ENCODE measurements at places on chromosomes 7 and 10.

- no peak for DNase-seq
These were observed 433.0 kb downstream of the PAXIP1 start for GRCh38 chr7:154569916-154570315.

DNA sequence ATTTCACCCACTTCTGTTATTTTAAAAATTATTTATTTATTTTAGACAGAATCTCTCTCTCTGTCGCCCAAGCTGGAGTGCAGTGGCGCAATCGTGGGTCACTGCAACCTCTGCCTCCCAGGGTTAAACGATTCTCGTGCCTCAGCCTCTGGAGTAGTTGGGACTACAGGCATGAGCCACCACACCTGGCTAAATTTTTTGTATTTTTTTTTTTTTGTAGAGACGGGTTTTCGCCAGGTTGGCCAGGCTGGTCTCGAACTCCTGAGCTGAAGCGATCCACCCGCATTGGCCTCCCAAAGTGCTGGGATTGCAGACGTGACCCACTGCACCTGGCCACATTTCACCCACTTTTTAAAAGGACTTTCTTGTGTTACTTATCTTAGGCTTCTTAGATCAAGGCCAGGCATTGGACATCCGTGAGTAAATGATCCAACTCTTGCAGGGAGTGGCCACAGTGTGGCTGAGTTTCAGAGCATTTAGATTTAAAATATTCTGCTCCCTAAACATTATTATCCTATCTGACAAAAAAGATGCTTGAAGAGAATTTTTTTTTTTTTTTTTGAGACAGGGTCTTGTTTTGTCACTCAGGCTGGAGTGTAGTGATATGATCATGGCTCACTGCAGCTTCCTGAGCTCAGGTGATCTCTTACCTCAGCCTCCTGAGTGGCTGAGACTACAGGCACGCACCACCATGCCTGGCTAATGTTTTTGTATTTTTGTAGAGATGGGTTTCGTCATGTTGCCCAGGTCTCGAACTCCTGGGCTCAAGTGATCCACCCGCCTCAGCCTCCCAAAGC is 14.4 kb downstream of the SNX10 start:
- DNase-seq, result no peak

GRCh38 chr7:30224511-30225062 is 59.8 kb upstream of the ZNRF2 start:
- no peak for DNase-seq

DNA sequence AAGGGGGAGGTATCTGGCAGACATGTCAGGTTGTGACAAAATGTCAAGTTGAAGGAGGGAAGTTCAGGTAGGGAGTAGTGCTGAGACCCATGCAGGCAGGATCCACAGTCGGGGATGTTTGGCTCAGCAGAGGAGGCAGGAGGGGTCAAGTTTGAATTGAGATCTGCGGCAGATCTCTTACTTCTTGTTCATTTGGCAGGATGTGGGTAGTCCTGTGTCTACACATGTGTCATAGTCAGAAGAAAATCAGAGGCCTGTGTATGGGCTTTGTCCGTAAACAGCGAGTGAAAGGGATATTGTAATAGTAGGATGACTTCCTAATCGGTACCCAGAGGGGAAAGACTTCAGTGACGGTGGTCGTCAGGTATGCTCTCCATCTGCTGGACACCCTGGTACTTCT is 203.8 kb upstream of the MTPN start:
- no peak for DNase-seq

GRCh38 chr7:69272101-69272500 is 326.2 kb upstream of the AUTS2 start:
- no peak for DNase-seq

DNA sequence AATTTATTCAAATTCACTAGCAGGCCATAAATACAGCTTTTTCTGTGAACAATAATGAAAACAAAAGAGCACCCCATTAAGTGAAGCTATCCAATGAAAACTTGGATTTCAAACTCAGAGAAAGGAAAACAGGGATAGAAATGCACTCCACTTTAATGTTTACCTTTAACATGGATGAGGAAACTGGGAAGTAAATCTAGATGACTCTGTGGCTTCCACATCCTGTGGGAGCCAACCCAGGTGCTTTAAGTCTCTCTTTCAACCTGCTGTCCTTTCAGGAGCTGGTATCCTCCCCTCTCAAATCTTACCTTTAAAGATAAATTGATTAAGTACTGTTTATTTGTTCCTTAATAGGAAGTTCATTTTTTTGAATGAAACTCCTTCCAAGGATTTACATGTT is 21.5 kb upstream of the SGMS1 start:
- no peak for DNase-seq

DNA sequence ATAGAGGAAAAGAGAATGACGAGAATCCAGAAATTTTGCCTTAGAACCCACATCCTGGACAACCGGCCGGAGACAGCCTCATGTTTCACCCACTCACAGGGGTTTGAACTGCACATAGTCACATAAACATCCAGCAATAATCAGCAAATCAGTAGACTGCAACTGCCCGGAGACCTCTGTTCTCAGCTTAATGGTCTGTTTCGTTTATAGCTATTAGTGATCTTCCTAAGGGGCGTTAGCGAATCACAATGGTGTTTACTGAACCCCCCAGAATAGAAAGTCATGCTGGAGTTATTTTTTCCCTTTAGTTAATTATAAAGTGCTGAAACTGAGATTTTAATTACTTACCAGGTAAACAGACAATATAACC is 98.4 kb downstream of the SFMBT2 start:
- no peak for DNase-seq

- DNase-seq, result peak; percentile 64
These were observed 167.6 kb downstream of the AMPH start for GRCh38 chr7:38463277-38464225.

- no peak for DNase-seq
These were observed 57.1 kb upstream of the CELF2 start for GRCh38 chr10:10960534-10960933.

DNA sequence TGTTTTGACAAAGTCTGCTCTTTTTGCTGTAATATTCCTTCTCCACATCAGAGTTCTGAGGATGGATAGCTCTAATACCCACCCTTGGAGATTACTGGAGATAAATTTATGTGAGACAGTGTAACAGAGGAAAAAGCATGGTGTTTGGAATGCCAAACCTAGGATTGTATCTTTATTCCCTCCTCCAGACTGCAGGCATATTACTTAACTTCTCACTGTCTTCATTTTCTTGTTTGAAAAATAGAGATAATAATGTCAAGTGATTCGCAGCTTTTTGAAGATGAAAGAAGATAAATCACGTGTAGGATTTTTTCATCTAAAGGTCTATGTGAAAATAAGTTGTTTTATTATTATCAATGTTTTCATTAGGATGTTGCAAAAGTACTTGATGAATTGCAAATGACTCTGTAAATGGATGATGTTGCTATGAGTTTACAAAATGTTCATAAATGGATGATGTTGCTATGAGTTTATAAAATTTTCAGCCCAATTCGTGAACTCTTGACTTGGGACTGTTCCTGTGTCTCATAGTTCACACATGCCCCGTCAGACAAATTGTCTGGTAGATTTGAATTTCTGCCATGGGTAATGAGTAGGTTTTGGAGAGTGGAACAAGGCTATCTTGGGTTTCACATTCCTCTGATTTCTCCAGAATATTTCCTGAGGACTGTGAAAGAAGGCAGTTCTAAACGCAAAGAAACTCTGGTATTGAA is 113.1 kb upstream of the IGFBP3 start:
- DNase-seq, result no peak

DNA sequence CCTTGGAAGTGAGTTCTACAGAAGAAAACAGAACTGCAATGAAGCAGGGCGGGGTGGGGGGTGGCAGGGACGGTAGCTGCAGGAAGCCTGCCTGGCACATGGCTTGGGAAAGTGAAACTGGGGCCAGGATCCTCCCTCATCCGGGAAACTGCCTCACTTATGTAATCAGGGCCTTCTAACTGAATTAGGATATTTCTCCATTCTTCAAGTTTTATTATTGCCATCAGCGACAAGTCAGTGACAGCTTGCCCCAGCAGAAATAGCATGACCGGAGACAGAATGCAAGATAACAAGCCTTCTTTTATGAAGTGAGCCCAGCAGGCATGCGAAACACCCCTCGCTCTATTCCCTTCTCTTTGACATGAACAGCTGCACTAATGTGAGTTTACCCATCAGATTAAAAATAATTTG is 77.5 kb upstream of the CACUL1 start:
- no peak for DNase-seq

DNA sequence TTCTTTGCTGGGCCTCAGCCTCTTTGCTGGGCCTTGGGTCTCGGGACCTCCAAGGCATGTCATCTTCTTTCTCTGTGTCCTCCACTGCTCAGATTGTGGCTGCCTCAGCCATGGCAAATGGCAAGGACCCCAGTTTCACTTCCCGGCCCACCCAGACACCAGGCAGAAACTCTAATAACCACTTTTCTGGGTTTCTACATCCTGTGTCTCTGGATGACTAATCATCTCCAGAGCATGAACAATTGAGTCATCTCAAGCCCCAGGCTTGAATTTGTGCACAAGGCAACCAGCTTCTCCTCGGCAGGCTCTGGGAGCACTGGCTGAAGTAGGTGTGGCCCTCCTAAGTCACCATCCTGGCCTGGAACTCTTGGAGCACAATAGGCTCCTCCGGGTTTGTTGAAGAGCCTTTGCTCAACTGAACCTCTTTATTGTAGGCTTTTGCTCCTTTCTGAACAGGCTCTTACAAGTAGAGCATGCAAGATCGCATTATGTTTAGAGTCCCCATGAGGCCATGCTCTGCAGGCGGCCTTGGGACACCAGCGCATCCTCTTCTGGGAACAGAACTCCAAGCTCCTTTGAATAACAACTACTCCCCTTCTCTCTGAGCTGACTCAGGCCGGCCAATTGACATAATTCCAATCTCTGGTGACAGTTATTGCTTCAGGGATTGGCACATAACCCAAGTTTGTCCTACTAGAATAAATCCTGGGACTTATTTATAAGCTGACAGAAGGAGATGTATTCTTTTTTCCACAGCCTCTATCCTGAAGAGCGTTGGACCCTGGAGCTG is 218.1 kb downstream of the WDR11 start:
- DNase-seq, result no peak

DNA sequence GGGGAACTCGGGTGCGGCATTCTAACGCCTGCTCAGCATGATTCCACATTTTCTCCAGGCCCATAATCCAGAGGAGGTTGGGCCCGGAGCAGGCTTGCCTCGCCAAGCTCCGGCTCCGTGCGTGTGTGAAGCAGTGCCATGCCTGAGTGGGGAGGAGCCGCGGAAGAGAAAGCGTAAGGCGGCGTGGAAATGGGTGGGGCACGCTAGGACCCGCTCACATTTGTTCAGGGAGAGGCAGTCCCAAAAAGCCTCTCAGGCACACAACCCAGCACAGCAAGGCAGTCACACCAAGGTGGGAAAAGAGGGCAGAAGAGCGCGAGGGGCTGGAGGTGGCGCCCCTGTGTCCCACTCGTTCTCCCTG is 695 bp upstream of the VDAC2 start:
- peak; percentile 75 for DNase-seq

DNA sequence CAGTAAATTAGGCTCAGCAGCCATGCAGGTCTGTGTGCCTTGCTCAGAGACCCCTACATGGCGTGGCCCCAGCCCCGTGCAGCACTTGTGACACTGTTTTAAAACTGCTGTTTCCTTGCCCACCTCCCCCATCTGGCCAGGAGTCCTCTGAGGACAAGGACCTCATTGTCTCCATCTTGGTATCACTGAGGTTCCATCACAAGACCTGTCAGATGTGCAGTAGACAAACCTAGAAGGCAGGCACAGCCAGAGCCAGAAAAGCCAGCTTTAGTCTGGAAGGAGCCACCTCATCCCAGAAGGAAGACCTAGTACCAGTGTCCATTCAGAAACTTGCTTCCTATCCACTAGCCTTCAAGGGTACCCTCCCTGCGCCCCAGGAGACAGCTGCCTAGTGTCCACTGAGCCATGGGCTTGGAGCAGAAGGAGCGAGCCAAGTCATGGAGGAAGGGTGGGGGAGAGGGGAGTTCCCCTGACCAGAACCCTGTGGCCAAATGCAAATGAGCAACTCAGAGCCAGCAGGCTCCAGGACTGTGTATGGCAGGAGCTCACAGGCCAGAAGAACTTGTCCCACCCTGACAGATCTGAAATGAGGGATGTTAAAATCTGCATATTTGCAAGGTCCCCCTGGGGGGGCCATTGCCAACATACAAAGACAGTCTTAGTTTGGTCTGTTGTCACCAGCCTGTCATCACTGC is 176.1 kb downstream of the SH3PXD2A start:
- no peak for DNase-seq

- DNase-seq, result no peak
These were observed 161.6 kb downstream of the ITGA8 start for GRCh38 chr10:15558136-15558535.

DNA sequence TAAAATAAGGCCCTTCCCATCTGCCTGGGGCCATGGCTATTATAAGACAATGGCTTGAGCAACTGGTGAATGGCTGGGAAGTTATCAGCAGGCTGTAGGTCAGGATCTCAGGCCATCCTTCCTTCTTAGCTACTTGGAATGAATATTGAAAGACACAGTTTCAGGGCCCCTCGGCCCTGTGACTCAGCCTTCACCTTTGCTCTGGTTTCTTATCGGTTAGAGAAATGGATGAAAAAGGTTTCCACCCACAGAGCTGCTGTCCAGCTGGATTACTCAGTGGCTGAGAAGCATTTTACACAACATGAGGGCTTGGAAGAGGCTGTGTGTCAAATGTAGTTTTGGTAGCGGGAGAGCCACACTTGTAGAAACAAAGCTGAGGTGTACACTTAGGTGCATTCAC is 9.4 kb downstream of the ACSL5 start:
- DNase-seq, result no peak

DNA sequence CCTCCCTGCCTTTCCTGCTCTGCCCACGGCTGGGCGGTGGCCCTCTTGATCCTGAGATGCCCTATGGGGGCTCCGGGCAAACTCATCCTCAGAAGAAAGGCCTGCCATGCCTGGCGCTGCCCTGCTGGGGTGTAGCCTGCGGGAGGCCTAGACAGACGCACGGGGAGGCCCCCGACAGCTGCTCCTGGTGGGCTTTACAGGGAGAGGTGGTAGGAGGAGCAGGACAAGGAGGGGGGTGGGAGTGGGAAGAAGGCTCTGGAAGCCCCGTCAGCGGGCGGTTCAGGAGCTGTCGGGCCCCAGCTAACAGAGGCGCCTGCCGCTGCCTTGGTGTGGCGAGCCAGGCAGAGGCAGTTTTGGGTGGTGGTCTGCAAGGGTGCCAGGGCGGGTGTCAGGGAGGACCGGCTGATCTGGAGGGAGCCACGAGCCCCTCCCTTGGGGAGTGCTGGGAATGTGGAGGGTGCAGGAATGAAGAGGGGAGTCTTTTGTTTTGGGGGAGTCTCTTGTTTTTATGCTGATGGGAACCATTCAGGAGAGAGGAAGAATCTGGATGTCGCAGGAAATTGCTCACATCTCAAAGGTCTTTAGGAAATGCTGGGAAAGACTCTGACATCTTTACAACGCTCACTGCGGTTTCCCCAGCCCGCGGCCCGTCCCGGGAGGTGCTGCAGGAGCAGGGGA is 63.5 kb downstream of the CFAP46 start:
- no peak for DNase-seq

DNA sequence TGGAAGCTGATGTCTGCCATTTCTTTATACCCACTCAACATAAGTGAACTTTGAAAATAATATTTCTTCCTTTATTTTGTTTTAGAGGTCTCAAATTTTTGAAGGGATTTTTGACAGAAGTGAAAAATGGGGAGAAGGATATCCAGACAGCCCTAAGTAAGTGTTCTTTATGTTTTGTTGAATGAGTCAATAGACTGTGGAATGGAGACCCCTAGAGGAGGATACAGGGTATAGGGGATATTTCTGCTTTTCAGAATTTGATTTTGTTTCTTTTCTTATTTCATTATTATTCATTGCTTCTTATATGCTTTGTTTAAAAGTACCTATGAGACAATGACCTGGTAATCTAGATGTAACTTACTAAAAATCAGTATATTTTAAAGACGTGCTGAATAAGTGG is 34.4 kb downstream of the PLEKHA8 start:
- no peak for DNase-seq
